ENCODE measurements at places on chromosomes 6 and 20. TPM values are rescaled to one million over a fixed set of nuclear protein-coding genes. Genes with fewer than 3 reads are reported as not detected.

GRCh38 chr6:152432758-152433157, 204.4 kb downstream of the SYNE1 start:
- DNase-seq: no peak

DNA sequence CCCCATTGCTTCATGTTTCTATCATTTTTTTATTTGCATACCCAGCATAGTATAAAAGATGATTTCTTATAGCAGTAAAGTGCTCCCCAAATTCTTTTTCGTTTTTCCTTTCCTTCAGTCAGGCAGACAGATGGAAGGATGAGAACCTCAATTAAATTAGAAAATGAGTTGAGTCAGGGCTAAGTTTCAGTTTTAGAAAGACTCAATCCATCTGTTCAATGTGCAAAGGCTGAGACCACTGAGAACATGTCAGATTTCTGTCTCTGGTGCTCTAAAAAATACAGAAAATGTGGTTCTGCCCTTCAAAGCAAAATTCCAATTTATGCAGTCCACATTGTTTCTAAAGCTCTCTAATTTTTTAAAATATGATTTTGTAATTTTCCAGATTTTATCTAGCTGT, 257.6 kb upstream of the HS3ST5 start:
- DNase-seq: no peak

DNA sequence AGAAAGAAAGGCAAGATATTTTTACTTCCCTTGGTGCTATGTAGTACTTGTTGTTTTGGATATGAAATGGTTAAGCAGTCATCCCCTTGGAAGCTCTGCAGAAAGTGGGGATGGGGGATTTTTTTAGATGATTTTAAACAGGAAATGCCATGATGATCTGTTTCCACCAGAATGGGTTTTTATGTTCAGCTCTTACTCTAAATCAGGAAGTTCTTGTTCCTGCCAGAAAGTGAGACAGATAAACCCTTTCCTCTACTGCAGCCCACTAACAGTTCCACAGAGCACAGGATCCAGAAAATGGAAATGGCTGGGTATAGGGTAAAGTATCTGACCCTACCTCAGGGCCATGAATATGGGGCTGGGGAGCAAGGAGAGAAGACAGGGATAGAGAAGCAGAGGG, 32.1 kb upstream of the PPP1R3G start:
- no peak for DNase-seq

- DNase-seq: no peak
Observed at GRCh38 chr6:49087369-49087768, 375.7 kb downstream of the MMUT start.

PLEKHG1 gene
- 29.3 TPM for total RNA-seq

MYMX gene
- total RNA-seq: not detected

DNA sequence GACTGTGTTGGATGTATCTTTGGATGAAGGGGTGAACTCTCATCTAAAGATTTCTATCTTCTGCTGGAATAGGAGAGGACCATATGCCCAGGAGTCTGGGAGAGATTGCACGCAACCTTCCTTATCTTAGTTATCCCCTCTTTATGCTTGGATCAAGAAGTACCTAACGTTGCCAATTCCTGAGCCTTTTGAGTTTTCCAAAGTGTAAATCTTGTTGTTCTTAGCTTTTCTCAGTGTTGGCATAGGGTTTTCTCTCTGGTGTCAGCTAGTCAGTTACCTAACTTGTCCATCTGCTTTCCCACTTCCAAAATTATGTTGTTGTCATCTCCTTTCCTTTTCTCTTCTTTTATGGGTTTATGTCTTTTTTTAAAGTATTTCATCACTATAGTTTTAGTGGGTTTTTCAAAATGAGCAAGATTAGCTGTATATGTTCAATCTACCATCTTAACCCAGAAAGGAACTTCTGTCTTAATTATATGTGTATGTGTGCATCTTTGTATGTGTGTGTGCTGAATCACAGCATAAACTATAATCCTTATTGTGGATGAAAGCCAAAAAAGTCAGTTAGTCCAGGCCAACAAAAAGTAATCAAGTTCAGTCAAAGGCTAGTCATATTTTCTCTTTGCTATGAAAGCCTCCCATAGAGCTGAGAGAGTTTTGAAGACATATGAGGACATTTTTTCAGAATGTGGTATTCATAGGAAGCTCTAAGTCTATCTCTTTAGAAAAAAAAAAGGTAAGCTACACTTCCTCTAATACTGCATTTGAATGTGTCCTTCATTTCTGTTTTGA, 72.1 kb downstream of the KHDC1L start:
- DNase-seq: no peak

BMP6 gene
- total RNA-seq: 2.1 TPM

DEF6 gene
- total RNA-seq: 10.3 TPM

FOXA2 gene
- 15.4 TPM for total RNA-seq

KIF25 gene
- total RNA-seq: 0.22 TPM

OXT gene
- not detected for total RNA-seq

DNA sequence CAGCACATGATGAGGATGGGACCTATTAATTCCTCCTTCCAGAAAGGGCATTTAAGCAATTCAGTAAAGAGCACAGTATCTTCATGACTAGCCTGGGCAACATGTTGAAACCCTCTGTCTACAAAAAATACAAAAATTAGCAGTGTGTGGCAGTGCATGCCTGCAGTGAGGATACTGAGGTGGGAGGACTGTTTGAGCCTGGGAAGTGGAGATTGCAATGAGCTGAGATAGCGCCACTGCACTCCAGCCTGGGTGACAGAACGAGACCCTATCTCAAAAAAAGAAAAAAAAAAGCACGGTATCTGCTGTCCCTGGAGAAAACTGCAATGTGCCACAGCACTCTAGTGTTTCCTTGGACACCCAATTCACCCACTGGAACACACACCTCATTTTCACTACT, 18.4 kb downstream of the SAMD3 start:
- DNase-seq: no peak

GRCh38 chr6:170545405-170545804, 7.7 kb downstream of the PSMB1 start:
- DNase-seq: no peak

DNA sequence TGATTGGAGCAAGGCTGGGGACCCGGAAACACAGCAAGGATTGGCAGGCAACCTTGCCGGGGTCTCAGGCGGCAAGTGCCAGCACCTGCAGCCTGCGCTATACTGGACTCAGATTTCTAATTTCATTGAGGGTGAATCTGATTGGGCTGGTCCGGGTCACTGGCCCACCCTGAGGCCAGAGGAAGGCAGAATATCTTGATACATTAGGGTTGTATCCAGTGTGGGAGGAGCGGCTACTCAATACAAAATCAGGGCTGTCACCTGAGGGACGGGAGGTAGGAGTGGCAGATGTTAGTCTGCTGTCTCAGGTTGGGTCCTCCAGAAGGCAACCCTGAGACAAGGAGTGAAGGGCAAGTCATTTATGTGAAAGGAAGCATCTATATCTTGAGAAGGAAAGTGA, 40.7 kb downstream of the BFSP1 start:
- DNase-seq: no peak

DNA sequence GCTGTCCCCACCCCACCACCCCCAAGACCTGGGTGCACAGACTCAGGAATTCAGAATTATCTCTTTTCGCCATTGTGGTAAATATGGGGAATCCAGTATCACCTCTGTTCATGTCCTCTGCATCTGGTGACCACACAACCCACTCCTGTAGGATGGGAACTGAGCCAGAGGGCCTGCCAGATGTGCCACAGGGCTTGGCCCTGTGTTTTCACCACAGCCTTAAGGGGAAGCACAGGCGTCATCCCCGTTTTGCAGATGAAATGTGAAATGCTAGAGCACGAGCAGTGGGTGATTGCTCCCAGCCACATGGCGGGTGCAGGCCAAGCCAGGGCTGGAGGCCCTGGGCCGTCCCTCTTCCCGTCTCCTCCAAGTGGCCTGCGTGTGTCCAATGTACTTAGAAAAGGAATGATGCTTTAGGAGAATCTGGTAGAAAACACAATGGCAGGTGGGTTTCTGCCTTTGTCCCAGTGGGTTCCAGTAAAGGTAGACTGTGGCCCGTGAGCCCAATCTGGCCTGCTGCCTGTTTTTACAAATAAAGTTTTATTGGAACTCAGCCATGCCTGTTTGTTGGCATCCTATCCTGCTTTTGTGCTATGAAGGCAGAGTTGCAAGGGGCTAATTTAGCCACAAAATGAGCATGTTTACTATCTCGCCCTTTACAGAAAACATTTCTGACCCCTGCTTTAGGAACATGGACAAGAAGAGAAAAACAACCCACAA, 309.2 kb downstream of the CDH4 start:
- no peak for DNase-seq

- peak; percentile 30 for DNase-seq
Observed at GRCh38 chr6:87848616-87849015, 146.6 kb upstream of the AKIRIN2 start.

CALHM6 gene
- total RNA-seq: 0.61 TPM

CALHM5 gene
- 0.64 TPM for total RNA-seq

GRCh38 chr6:153539602-153540001, 408.5 kb upstream of the RGS17 start:
- DNase-seq: no peak

ZCCHC3 gene
- 13.0 TPM for total RNA-seq

ANKS1A gene
- total RNA-seq: 31.8 TPM

DNA sequence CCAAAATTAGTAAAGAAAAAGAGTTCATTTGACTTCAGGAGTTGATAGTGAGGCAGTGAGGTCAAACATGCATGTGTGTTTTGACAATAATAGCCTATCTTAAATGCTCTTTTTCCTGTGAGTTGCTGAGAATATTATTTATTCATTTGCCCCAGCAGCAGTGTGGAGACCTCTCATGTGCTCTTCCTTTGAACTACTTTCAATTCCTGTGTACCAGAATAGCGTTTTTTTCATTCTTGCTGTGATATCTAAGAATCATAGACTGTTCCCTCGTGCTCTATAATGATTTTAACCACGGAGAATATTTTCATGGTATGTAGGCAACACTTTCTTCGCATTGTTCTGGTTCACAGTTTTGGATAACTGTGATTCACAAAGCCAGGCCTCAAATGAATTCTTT, 5.2 kb downstream of the CDYL start:
- DNase-seq: no peak

ARMH2 gene
- total RNA-seq: not detected

TOX2 gene
- 3.4 TPM for total RNA-seq

ABCF1 gene
- total RNA-seq: 52.0 TPM

GRCh38 chr20:38842026-38842425, 36.5 kb downstream of the PPP1R16B start:
- DNase-seq: no peak

SPDEF gene
- total RNA-seq: 59.4 TPM

GRCh38 chr6:111750753-111751673, 122.2 kb downstream of the FYN start:
- no peak for DNase-seq

DNA sequence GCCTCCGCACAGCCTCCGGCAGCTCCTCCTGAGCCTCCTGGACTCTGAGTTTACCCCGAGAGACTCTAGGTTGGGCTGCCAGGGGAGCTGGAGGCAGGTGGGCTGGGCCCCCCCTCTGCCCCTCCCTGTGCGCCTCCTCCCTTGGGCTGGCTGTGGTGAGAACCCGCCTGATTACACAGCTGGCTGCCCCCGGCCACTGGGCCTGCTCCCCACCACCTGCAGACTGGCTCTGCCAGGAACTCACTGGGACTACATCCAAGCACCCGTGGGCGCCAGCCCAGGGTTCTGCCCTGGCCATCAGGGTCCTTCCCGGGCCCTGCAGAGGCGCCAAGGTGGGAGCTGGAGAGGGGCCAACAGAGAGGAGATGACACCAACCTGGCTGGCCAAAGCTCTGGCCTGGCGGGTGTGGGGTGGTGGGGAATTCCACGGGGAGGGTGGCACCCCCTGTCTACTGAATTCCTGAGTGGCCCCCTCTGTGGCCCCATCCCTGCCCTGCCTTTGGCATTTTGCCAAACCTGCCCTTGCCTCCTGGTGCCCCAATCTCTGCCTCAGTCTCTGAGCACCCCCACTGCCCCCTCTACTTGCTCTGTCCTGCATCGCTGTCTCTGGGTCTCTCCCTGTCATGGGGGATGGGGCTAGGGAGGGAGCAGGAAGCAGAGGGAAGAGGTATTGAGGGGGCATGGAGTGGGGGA, 21.9 kb upstream of the CDH22 start:
- no peak for DNase-seq

BPIFB2 gene
- not detected for total RNA-seq

Measured in left colon (tissue), 2 donors.